T-helper 2 cell (primary cell): ENCODE measurements at places on chromosomes 12 and 14.
A peak's percentile ranks its signal among the peaks of the same experiment; 100 is the strongest.

- DNase-seq, result no peak
These were observed 132.8 kb upstream of the FSCB start for GRCh38 chr14:44639781-44640385.

- no peak for DNase-seq
These were observed 20.4 kb downstream of the TMTC1 start for GRCh38 chr12:29763301-29763683.

DNA sequence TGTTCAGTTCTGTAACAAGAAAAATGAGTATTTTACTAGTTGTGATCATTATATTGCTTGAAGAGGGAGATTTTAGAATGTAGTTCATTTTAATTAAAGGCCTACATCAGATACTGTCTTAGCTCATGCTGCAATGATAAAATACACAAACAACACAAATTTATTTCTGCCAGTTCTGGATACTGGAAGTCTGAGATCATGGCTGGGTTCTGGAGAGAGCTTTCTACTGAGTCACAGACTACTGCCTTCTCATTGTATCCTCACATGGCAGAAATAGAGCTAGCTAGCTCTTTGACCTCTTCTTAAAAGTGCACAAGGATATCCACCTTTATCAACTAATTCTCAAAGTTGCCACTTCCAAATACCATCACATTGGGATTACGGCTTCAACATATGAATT lies 53.8 kb downstream of the MIS18BP1 start:
- DNase-seq, result no peak

GRCh38 chr14:32939254-32940065 lies 781 bp downstream of the NPAS3 start:
- DNase-seq, result no peak

DNA sequence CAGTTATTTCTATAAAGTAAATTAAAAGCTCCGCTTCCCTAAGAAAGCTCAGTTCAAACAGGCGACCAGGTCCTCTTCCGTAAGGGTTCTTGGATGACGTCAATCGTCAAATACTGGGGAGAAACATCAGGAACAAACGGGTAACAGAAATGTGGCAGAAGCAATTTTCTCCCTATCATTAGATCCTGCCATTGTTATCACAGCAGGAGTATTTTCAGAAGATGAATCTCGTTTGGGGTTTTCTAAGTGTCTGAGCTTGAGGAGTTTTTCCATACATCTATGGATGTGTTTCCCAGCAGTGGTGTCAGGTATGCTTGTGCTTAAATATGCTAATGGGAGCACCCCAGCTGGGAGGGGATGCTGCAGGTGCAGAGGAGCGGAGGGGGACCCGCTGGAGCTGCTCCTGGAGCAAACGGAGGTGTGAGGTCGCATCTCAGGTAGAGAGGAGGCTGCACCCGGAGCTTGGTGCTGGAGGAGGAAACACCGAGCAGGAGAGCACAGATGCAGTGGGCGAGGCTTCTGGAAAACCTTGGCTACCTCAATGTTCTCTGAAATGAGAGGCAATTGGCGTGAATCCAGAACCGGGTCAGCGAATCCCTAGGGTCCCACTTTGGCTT lies 795.5 kb downstream of the AACS start:
- DNase-seq, result no peak

DNA sequence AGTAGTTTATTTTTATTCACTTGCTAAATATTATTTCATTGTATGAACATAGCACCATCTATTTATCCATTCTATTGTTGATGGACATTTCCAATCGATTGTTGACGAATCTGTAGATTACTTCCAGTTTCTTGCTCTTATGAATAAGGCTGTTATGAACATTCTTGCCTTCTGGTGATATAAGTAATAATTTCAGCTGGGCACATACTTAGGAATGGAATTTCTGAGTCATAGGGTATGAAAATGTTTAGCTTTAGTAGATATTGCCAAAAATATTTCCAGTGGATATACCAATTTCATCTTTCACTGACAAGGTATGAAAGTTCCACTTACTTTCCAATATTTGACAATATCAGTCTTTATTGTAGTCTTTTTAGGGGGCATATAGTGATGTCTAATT lies 468.5 kb downstream of the ETNK1 start:
- DNase-seq, result no peak

DNA sequence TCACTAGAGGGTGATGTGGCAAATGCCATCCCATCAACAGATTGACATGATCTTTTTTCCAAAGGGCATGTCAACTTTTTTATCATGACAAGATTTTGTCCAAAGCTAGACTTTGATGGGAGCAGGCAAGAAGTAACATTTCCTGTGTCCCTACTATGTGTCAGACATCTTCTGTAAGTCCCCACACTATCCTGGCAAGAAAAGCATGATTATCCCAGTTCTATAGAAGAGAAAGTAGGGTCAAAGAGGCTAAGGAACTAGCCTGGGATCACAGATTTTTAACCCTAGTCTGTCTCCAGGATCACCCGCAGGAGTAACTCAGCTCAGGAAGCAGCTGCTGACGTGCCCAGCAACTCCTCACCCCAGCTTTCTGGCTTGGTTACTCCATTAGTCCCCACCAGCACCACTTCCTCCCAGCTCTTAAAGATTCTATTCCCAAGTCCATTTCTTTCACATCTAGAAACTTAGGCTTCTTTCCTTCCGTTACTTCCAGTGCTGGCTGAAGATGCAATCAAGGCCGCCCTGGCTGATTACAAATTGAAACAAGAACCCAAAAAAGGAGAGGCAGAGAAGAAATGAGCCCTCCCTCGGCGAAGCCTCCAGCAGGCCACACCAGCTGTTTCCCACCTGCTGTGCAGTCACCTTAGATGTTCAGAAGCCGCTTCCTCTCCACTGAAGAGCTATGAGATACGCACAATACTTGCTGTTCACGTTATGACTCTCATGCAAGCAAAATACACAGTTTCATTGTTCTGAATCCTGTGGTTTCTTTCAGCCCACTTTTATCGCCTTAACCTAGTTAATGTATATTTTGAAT lies 6.2 kb downstream of the ISCU start:
- peak; percentile 63 for DNase-seq

- no peak for DNase-seq
These were observed 47.3 kb upstream of the GTF2A1 start for GRCh38 chr14:81268016-81268416.

GRCh38 chr12:107288414-107289127 lies 195.2 kb upstream of the CRY1 start:
- DNase-seq, result peak; percentile 64

- DNase-seq, result no peak
These were observed 51.2 kb downstream of the TMEM30B start for GRCh38 chr14:61229981-61230380.

DNA sequence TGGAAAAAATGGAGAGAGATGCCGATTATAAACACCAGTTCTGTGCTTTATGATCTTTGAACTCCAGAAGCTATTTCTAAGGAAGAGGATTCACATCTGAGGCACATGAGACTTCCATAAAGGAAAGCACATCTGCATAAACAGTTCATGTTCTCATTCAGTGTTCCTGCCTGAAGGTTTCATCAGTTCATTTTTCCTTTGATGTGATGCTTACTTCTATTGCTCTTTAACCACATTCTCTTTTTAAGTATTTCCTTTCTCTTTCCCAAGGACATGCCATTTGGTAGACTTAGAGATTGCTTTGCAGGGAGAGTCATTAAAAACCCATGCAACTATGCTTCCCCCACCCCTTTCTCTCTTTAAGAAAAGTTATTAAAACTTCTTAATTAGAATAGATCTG lies 387.0 kb upstream of the FLRT2 start:
- DNase-seq, result no peak

DNA sequence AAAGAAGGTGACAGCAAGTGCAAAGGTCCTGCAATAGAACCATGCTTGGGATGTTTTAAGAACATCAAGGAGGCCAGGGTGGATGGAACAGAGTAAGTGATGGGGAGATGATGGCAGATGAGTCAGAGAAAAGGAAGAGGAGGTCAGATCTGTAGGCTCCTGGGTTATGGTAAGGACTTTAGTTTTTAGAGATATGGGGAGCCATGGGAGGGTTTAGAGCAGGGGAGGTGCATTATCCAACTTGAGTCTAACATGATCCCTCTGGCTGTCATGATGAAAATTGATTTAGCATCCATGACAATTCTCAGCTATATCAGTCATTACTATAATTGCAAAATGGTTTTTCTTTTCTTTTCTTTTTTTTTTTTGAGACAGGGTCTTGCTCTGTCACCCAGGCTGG lies 7.3 kb upstream of the PLBD2 start:
- DNase-seq, result no peak

DNA sequence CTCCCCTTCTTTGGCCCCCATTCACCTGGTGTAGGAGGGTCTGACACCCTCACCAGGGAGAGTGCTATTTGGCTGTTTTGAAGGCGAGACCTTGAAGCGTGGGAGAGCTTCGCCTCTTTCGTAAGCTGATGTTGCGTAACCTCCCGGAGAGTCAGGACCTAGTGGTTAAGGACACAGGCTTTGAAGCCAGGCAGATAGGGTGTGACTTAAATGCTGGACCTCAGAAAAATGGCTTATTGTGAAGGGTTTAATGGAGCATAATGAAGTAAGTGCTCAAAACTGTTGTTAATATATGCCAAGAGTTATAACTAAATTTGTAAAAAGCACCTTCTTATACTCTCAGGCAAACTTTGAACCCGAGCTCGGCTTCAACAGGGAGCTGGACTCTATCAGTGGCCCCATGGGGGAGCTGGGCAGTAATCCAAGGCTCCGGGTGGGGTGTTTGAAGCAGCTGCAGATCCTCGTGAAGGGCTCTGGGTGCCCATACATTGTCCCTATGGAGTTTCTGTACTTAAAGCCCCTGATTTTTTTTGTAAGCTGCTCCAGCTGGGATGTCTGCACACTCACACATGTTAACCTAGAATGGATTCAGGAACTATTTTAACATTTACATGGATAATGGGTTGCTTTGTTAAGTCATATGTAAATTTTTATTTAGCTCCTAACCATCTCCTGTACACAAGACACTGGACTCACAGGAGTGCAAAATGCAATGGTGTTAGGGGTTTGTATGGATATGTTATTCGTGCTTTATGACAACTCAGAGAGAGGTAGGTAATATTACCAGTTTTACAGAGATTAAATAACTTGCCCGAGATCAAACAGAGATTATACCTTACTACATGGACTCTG lies 26.0 kb downstream of the PPFIBP1 start:
- DNase-seq, result no peak

DNA sequence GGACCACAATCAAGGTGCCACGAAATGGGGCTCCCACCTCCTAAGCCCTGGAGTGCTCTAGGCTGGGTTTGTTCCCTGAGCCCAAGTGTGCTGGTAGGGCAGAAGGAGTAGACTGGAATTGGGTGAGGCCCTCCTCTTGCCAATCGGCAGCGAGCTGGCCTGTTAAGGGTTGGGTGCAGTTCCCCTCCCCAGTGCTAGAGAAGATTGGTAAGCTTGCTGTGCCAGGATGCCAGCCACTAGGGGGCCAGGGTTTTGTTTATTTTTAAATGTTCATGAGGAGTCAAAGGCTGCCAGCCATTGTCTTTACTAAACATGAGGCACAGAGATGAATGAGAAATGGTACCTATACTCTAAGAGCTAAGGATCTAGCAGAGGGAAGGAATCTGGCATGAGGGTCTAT lies 79.7 kb downstream of the SPTB start:
- no peak for DNase-seq

- no peak for DNase-seq
These were observed 26.9 kb downstream of the TTC6 start for GRCh38 chr14:37622231-37622923.

GRCh38 chr12:94230357-94230905 lies 82.1 kb downstream of the PLXNC1 start:
- DNase-seq, result no peak

- DNase-seq, result no peak
These were observed 32.1 kb upstream of the PTGDR start for GRCh38 chr14:52235434-52235833.

DNA sequence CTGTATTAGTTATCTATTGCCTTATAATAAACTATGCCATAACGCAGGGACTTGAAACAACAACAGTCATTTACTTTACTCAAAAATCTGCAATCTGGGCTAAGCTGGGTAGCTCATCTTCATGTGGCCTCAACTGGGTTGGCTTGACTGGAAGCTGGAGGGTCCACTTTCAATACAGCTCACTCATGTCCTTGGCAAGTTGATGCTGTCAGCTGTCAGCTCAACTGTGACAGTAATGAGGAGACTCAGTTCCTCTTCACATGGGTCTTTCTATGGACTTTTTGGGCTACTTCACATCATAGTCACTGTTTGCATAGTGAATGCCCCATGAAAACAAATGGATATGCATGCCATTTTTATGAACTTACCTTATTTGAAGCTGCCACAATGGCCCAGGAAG lies 33.6 kb upstream of the STRAP start:
- no peak for DNase-seq

DNA sequence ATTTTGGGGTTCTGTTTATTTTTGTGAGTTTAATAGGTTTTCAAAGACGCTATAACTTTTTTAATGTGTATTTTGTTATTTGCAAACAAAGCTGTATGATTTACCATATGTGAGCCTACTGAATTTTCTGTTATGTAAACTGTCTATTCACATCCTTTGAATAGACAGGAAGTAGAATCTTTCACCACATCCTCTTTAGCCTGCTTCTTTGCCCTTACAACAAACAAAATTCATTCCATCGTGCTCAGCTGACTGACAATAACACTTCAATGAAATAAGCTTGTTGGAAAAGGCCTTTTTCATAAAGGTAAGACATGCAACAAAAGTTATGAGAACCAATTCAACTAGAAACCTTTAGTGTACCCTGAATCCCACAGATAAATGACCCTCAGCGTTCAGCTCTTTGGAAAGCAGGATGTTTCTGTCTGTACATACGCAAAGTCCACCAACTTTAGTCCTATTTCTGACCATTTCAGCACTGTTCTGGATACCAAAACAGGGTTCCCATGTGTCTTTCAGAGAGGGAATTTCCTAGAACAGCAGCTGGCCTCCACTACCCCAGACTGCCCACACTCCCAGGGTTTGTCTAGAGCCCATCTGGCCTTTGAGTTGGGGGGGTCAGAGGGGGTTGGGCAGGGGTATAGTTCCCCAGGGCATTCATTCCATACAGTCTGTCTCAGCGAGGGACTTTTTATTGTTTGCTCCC lies 71.3 kb downstream of the DUSP6 start:
- no peak for DNase-seq

- no peak for DNase-seq
These were observed 3.9 kb upstream of the RNU6-7 start for GRCh38 chr14:32197919-32198318.

GRCh38 chr14:66495218-66496098 lies 9.3 kb downstream of the CCDC196 start:
- no peak for DNase-seq
